ENCODE measurements at places on chromosomes 1 and 21.

DNA sequence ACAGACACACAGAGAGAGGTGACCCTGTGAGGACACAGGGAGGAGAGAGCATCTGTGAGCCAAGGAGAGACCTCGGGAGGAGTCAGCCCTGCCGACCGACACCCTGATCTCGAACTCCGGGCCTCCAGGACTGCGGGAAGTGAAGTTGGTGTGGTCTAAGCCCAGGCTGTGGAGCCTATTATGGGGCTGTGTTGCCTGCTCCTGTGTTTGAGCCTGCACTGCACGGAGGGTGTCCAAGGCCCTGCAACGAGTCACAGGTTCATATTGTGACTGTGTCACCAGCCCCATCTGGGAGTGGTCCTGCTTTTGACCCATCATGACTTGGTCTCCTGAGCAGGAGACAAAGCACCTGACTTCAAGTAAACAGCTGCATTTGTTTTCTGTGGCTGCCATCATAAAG is 186.0 kb upstream of the AJAP1 start:
- DNase-seq, result no peak

- DNase-seq, result no peak
Observed at GRCh38 chr1:22380024-22380785, 71.4 kb upstream of the ZBTB40 start.

DNA sequence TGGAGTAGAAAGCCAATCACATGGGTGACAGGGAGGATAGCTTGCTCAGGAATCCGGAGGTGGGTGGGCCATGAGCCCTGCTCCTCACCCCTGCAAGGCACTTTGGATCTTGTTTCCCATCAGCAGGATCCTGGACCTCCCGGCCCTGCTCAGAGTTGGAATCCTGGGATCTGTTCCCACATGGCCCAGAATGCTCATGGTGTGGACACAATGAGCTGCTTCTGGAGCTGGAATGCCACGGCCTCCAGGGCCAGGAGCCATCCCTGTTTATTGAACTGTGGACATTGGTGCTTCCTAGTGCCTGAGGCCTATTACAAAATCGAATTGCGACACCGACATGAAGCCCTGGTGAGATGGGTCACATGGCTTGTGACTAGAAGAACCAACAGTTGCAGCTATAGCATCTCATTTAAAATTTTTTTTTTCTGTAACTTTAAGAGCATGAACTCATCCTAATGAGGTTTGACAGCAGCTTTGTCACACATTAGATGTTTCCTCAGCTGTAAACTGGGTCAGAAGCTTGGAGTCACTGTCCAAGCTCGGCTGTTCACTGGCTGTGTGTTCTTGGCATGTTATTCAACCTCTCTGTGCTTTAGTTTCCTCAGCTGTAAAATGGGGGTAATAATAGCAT is 40.4 kb upstream of the GOLT1A start:
- no peak for DNase-seq

- no peak for DNase-seq
Observed at GRCh38 chr1:78370356-78370755, 120.4 kb upstream of the PTGFR start.

- no peak for DNase-seq
Observed at GRCh38 chr1:211524521-211524920, 32.6 kb upstream of the RD3 start.

GRCh38 chr1:173257805-173258204 is 50.7 kb upstream of the TNFSF4 start:
- no peak for DNase-seq

- DNase-seq, result no peak
Observed at GRCh38 chr1:222754366-222755139, 17.6 kb downstream of the FAM177B start.

DNA sequence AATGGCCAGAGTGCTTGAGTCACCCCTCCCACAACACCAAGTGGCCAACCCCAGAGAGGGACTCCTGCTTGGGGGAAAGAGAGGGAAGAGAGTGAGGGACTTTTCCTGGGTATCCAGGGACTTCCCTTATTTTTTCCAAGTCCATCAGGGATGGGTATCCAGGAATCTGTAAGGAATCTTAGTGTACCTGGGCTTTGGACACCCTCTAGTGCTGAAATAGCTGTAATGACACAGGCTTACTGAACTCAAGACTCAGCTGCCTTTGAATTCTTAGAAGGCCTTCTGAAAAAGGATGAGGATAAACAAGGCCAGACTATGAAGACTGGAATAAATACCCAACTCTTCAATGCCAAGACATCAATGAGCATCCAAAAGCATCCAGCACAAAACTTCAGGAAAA is 12.0 kb downstream of the TSHB start:
- DNase-seq, result no peak

GRCh38 chr1:50139339-50140181 is 30.8 kb downstream of the ELAVL4 start:
- DNase-seq, result no peak

DNA sequence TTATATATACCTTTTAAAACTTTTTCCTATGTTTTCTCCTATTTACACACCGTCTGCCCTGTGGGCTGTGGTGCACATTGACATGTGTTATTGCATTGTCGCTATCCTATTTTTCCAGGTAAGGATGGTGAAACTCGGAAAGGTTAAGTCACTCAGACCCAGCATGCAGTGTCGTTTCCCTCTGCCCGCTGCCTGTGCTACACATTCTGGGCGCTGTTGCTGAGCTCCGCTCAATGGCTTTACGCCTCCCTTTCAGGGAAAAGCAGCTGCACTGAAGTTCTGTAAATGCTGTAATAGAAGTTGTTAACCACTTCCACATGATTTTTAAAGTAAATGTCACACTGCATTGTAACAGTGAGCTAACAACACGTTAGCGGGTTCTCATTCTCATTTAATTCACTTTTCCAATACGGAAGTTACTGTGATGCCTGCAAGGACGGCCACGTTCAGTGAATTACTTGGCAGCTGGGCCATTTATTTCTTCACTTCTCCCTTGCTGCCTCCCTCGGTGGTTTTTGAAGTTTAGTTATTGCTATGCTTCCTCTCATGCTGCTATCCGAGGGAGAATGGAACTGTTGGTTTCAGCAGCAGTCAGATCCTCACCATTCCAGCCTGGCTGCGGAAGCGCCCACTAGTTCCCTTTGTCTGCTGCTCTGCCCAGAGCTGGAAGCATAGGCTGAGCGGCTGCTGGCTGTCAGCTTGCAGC is 288.7 kb downstream of the SPATA17 start:
- no peak for DNase-seq

- DNase-seq, result no peak
Observed at GRCh38 chr1:226111883-226112261, 49.4 kb downstream of the H3-3A start.

DNA sequence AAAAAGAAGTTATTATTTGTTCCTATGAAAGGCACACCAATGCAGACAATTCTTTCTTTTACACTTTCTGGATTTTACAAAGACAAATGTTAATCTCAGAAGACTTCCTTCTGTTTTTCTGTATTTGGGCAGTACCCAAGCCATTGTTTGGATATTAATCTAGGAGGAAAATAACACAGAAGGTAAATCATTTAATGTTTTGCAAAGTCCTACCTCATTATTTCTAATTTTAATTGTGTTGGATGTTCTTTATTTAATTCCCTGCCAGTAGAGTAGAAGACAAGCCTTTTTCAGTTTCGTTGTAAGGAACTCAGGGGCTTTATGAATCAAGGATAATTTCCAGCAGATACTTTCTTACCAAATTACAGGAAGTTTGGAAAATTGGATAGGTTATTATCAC is 118.3 kb downstream of the VPS13D start:
- no peak for DNase-seq

- no peak for DNase-seq
Observed at GRCh38 chr1:64941461-64942117, 24.8 kb downstream of the JAK1 start.

GRCh38 chr1:71231751-71232150 is 150.9 kb upstream of the ZRANB2 start:
- DNase-seq, result no peak

GRCh38 chr1:21175324-21175669 is 1.4 kb downstream of the EIF4G3 start:
- peak; percentile 3 for DNase-seq

DNA sequence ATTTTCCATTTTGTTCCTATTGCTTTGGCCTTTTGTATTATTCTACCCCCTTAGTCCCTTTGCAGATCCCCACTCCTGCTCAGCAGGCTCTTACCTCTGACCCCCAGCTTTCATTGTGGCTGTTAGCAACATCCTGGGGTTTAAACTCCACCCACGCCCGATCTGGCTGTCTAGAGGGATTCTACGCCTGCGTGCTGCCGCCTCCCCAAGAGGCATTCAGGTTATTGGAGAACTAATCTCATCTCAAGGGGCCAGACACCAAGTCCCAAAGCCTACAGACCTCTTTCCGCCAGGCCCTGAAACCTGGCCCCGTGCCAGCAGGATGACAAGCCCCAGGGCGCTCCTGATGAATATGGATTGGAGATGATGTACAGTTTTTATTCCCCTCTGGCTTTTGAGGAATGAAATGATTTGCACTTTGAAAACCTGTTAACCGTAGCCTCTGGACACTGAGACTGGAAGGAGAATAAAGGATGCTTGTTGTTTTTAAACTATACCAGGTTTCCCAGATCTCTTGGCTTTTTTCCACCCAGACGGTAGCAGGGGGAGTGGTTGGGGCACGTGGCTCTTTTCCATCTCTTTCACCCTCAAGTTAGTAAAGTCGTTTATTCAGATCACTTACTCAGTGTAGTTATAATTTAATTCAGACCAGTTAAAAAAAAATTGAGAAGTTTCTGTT is 14.5 kb upstream of the IKBKE start:
- no peak for DNase-seq

GRCh38 chr21:35475009-35475408 is 425.9 kb upstream of the RUNX1 start:
- no peak for DNase-seq

GRCh38 chr1:197180252-197180878 is 33.9 kb upstream of the ASPM start:
- no peak for DNase-seq

GRCh38 chr1:152941037-152941711 is 5.8 kb upstream of the SPRR5 start:
- no peak for DNase-seq

DNA sequence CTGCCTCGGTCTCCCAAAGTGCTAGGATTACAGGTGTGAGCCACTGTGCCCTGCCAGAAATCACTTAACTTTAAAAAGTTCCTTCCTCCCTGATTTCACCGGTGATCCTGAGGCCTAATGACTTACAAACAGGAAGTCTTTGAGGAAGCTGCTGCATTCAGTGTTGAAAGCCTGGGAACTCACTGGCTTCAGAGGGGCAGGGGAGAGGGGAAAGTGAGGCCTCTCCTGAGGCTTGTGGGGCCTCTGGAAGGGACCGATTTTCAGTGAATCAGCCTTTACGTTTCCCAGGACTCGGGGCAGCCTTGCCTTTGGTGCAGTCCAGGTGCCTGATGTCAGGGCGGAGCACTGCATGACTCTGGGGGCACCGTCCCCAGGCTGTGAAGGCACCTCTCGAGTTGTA is 30.1 kb upstream of the ARHGEF10L start:
- DNase-seq, result no peak

GRCh38 chr1:240967070-240967724 is 355.2 kb upstream of the GREM2 start:
- no peak for DNase-seq

GRCh38 chr1:2046174-2046917 is 3.9 kb upstream of the PRKCZ start:
- peak; percentile 40 for DNase-seq

GRCh38 chr1:18132711-18133541 is 25.3 kb downstream of the IGSF21 start:
- DNase-seq, result no peak

GRCh38 chr21:28754127-28754611 is 238.5 kb downstream of the LTN1 start:
- no peak for DNase-seq

GRCh38 chr1:17330856-17331255 is 22.9 kb downstream of the PADI4 start:
- DNase-seq, result no peak

GRCh38 chr1:116540088-116540487 is 30.7 kb downstream of the CD58 start:
- no peak for DNase-seq

DNA sequence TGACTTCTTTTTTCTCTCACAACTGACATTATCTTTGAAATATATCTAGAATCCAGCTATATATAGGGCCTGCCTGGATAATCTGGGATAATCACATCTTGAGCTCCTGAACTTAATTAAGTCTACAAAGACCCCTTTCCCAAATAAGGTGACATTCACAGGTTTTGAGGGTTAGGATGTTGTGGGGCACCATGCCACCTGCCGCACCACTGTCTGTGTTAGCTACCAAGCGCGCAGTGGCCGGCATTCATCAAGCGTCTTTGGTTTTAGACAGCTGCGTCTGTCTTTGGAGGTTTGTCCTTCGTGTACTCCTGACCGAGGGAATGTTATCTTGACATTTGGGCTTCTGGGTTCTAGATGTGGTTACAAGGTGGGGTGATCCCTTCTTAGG is 7.5 kb downstream of the TRAPPC10 start:
- DNase-seq, result no peak

DNA sequence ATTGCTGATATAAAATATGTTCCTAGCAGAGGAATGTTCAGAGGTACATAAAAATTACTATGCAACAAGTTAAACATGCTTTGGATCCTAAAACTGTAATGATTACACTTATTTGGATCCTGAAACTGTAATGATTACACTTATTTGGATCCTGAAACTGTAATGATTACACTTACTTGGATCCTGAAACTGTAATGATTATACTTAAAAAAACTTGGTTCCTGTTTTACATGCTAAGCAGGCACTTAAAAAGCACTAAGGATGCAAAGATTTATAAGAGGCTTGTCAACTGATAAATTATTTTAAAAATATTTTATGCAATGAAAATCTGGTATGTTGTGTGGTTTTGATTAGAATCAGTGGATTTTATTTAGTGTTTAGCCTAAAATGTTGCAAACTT is 47.7 kb downstream of the ZNHIT6 start:
- DNase-seq, result no peak

- DNase-seq, result no peak
Observed at GRCh38 chr1:72366466-72366865, 84.1 kb upstream of the NEGR1 start.

DNA sequence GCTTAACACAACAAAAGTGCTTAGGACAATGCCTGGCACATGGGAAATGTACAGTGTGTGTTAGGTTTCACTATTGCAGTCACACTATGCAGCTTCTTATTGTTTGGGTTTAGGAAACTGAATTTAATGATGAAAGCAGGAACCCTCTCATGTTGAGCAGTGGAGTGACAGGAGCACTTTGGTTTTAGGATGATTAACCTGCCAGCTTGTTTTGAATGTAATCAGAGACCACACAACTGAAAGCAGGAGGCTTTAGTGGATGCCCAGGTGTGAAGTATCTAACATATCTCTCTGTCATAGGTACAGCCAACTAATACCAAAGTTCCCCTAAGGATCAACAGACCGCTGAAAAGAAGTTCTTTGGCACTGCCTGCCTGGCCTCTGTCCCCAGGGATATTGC is 406.9 kb upstream of the USP24 start:
- no peak for DNase-seq

Measured in stimulated activated CD8-positive, alpha-beta memory T cell treated with anti-CD3 and anti-CD28 coated beads, Interleukin-2, amount 100 ng/mL, for 48 hours (primary cell).